ENCODE measurements at places on chromosomes 5 and 9. TPM values are rescaled to one million over a fixed set of nuclear protein-coding genes. Genes with fewer than 3 reads are reported as not detected.

Gene BAAT
- 0.08 TPM for total RNA-seq

Gene FOXD4
- 0.37 TPM for total RNA-seq

Gene SLC6A7
- total RNA-seq: not detected

Gene SLC23A1
- total RNA-seq: not detected

Gene C8G
- total RNA-seq: not detected

Gene PCDHA5
- total RNA-seq: 3.0 TPM

Gene CTSV
- 0.83 TPM for total RNA-seq

Gene NIPAL4
- total RNA-seq: 0.42 TPM

Gene CLK4
- total RNA-seq: 17.4 TPM

Gene MZB1
- not detected for total RNA-seq

Gene MYMK
- total RNA-seq: not detected

Gene SLC6A3
- total RNA-seq: not detected

Gene PCDHGA9
- 2.7 TPM for total RNA-seq

Gene PRDM9
- total RNA-seq: 0.41 TPM

Gene TLR4
- 24.3 TPM for total RNA-seq

Gene RRAGA
- total RNA-seq: 29.3 TPM

Gene IL4
- not detected for total RNA-seq

Gene PCDHGA12
- 0.80 TPM for total RNA-seq

Gene CEP72
- 10.5 TPM for total RNA-seq

Gene PTCD2
- total RNA-seq: 13.2 TPM

Gene ZBED3
- total RNA-seq: 6.7 TPM

Gene FKTN
- total RNA-seq: 11.8 TPM

Gene MEF2C
- 6.4 TPM for total RNA-seq

Gene NR4A3
- total RNA-seq: 1.9 TPM

Gene PCA3
- total RNA-seq: not detected

Gene ERMP1
- 6.1 TPM for total RNA-seq

Gene HRH2
- 0.05 TPM for total RNA-seq

Gene IER5L
- 60.8 TPM for total RNA-seq

Gene SLC36A3
- not detected for total RNA-seq

Gene CD72
- total RNA-seq: not detected

Gene SWI5
- total RNA-seq: 47.0 TPM

Gene CAMLG
- 43.9 TPM for total RNA-seq

Gene PDCD1LG2
- total RNA-seq: 0.82 TPM

Gene IL33
- not detected for total RNA-seq
